Brain microvascular endothelial cell (primary cell): ENCODE measurements at places on chromosomes 3 and 15.

DNA sequence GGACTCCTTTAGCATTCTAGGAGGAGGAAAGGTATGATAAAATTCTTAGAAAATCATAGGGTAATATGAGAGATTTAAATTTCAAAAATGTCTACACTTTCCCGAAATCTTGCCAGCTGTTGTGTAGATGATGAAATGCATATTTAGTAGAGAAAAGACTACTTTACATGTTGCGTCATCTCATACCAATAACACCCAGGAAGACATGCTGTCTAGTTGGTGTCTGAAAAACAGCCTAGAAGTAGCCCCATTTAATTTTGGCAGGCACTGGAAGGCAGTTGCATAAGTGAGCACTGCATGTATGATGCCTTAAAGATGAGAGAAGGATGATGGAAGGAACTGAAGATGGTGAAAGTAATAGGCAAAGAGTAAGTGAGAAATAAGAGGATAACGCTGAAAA is 310.5 kb upstream of the TPM1 start:
- DNase-seq: no peak

DNA sequence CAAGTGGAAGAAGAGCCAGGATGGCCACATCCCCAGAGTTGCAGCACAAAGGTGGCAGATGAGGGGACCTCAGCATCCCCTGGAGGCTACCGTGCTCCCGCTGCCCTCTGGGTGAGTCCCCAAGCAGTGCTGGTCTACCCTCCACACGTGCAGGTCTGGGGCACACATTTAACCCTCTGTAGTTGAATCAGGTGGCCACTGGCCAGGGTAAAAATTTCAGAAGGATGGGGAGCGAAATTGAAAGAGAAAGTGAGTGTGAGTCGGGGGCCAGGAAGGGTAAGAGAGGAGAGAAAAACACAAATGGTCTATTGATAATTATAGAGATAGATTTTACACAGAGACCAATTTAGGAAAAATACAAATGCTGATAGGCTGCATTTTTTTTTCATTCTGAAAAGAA is 139.5 kb upstream of the EIF1B start:
- DNase-seq: no peak

- no peak for DNase-seq
These were observed 204.9 kb downstream of the TNIK start for GRCh38 chr3:171255236-171255806.

- no peak for DNase-seq
These were observed 57.2 kb downstream of the ATP1B3 start for GRCh38 chr3:141933421-141934300.

- DNase-seq: no peak
These were observed 230.0 kb downstream of the BCHE start for GRCh38 chr3:165607221-165607620.

GRCh38 chr15:38474155-38474757 is 20.3 kb downstream of the FAM98B start:
- peak; percentile 59 for DNase-seq

- DNase-seq: no peak
These were observed 296.8 kb downstream of the RORA start for GRCh38 chr15:60932051-60932915.

GRCh38 chr3:58835086-58835485 is 168.5 kb upstream of the FAM3D start:
- DNase-seq: peak; percentile 45

GRCh38 chr3:42984701-42985100 is 5.6 kb downstream of the GASK1A start:
- DNase-seq: no peak

- DNase-seq: peak; percentile 49
These were observed 29.0 kb downstream of the CMSS1 start for GRCh38 chr3:99846477-99847160.

DNA sequence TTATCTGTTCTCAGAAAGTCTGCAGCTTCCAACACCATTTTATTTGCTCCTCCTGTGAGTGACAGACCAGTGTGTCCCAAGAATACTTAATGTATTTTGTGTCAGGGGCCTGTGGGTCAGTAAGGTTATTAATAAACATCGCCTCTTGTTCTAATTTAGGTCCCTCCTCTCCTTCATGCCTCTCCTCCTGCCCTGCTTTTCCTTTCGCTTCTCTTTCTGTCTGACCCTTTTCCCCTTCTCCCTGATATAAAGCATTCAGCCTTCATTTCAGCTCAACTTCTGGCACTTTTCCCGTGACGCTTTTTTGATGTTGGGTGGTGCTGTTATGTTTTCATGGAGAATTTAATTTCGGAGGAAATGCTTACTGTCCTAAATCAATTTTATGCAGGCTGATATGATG is 29.7 kb upstream of the NR2F2 start:
- DNase-seq: no peak

- no peak for DNase-seq
These were observed 12.8 kb upstream of the MTMR10 start for GRCh38 chr15:31004220-31004733.

DNA sequence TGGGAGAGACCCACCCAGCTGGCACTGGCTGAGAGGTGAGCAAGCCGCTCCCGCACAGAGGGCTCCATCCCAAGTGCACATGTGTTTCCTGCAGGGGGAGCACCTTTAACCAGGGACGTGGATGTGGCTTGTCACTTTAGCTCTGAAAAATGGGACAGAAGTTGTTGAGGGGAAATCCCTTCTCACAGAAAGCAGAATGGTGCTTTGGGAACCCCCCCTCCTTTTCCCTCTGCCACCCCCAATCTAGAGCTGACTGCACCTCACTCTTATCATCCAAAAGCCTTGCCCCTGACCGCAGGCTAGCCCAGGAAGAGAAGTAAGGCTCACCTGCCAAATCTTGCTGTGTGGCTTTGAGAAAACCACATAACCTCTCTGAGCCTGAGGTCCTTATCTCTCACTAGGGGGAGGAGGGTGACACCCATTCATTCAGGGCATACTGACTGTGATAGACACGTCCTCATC is 77.9 kb downstream of the RPN1 start:
- no peak for DNase-seq

DNA sequence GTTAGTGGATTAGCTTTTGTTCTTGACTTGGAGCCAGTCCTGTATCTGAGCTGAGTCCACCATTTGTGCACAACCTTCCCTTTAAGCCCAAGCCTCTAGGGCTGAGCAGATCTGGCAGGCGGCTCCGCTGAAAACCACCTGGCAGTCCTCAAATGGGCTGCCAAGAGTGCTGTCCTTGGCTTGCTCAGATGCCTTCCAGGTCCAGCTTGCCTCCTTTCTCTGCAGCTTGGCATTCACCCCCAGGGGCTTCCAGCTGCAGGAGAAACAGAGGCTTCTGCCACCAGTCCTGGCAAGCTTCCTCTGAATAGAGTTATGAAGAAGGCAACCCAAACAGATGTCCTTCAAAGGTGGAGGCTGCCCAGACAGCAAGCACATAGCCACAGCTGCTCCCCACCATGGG is 96.7 kb downstream of the LRTM1 start:
- DNase-seq: no peak

DNA sequence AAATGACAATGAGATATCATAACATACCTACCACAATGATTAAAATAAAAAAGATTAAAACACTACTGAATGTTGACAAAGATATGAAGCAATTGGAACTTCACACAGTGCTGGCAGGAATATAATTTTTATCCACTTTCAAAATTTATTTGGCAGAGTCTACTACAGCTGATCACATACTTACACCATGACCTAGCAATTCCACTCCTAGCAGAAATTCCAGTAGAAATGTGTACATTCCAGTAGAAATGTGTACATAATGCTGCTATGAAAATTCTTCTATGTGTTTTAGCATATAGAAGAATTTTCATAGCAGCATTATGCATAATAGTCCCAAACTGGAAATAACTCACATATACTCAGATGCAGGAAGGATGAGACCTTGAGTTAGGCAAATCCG is 43.5 kb downstream of the IFT57 start:
- DNase-seq: no peak

GRCh38 chr3:8519156-8519555 is 17.5 kb downstream of the LMCD1 start:
- DNase-seq: peak; percentile 52

GRCh38 chr3:65785065-65785645 is 253.6 kb downstream of the MAGI1 start:
- peak; percentile 39 for DNase-seq

DNA sequence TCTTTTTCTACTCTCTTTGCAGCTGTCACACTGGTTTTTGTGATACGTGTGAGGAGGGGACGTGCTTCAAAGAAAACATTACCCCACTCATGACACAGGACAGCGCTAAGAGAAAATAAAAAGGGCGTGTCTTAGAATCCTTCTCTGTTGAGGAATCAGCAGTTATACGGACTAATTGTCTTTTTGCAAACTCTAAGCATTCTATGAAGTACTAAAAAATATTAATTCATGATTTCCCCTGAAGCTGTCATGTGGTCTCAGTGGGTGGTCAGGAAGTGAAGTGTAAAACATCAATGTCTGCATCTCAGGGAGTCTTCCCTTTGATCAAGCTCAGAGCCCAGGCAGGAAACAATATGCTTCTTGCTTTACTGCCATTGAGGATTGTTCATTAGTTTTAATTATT is 117.5 kb upstream of the CRBN start:
- no peak for DNase-seq

- no peak for DNase-seq
These were observed 1359.8 kb downstream of the ZPLD1 start for GRCh38 chr3:103794656-103795055.

GRCh38 chr15:45200001-45200798 is 12.4 kb upstream of the SHF start:
- DNase-seq: peak; percentile 94

GRCh38 chr3:14562121-14562890 is 22.2 kb upstream of the GRIP2 start:
- peak; percentile 4 for DNase-seq

- DNase-seq: no peak
These were observed 2.8 kb upstream of the ABHD2 start for GRCh38 chr15:89085289-89085926.

- no peak for DNase-seq
These were observed 70.1 kb upstream of the SGO1 start for GRCh38 chr3:20256144-20256543.

DNA sequence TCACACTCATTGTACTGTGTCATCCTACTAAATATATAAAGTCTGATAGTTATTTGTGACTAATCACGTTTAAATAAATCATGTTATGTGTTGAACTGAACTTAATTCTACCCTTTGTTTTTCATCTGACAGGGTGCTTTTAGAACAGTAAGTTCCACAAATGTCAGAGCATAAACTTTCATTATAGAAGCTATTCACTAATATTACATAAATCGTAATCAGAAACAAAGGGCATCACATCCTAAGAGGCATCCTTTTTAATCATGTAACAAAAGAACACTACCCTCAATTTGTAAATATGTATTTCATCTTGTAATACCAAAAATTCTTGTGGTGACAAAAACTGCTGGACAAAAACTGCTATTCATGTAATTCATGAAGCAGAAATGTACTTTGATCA is 50.8 kb downstream of the KCNH8 start:
- DNase-seq: no peak

- no peak for DNase-seq
These were observed 961.6 kb downstream of the MCTP2 start for GRCh38 chr15:95192923-95193322.

- no peak for DNase-seq
These were observed 197.6 kb upstream of the ZPLD1 start for GRCh38 chr3:102237181-102237580.

DNA sequence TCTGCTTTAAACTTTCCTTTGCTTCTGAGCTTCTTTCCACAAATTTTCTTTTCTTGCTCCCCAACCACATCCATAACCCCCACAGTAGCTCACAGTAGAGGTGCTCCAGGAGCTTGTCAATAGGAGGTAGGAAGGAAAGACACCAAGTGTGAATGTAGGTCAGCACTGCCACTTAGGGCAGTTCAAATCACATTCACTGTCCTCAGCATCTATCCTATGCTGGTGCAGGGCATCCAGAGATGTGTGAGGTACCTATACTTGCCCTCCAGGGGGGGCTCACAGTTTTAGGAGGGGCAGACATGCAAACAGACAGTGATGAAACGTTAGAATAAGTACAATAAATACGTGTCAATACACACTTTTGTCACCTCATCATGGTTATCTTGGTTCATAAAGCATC is 1.5 kb upstream of the SPSB4 start:
- DNase-seq: no peak

DNA sequence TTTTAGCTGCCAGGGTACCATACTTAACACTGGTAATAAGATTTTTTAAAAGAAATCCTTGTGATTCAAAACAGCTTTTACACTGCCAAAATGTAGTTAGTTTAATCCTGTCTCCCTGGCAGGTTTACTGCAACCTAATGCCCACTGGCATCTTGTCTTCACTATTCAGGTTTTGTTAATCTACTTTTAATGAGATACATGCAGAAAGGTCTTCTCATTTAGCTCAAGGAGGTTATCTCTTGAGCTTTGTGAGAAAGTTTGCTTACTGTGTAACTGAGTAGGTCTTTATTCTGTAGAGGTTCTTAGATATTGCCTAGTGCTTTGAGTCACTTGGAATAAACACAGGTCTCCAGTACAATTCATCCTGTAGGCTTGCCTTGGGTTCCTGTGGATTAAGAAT is 110.7 kb downstream of the PIK3R4 start:
- no peak for DNase-seq

- no peak for DNase-seq
These were observed 82.1 kb upstream of the PHLDB2 start for GRCh38 chr3:111776827-111777483.

DNA sequence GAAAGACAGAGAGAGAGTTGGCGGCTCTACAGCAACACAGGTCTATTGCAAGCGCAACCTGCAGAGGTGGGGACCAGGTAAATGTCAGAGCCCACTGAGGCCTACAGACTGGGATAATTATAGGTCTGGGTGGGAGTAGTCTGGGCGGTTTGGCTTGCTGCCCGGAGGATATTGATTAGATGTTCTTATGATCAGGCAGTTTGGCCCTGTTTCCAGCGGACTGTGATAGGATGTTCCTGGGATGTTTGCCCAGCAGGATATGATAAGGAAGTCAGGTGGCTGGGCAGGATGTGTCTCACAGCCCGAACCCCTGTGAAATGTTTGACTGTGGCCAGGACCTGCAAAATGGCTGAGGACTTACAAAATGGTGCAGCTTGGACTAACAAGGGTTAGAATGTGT is 364.9 kb downstream of the NAALADL2 start:
- no peak for DNase-seq

- DNase-seq: peak; percentile 64
These were observed 169.4 kb downstream of the TBC1D2B start for GRCh38 chr15:77907824-77908751.

GRCh38 chr3:55313666-55314065 is 173.4 kb downstream of the WNT5A start:
- no peak for DNase-seq

- no peak for DNase-seq
These were observed 64.9 kb downstream of the ATP10A start for GRCh38 chr15:25797936-25798901.

GRCh38 chr3:149449182-149449581 is 25.3 kb upstream of the TM4SF4 start:
- DNase-seq: no peak

DNA sequence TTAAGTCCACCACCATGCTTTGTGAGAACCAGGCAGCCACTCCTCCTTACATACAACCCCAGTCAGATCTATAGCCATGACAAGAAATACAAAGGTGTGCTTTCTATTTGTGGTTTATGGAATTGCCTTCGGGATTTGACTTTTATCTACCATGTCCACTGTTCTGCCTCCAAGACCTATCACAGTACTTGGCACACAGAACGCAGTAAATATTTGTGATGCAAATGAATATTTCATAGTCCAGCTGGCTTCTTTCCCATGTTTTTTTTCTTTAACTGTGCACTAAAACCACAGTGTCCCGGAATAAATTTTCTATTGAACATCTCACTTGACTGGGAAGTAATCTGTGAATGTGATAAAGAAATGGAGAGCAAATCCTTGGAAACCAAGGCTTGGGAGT is 314.7 kb downstream of the RORA start:
- DNase-seq: no peak
